ENCODE measurements at places on chromosomes 3 and 15. TPM values are rescaled to one million over a fixed set of nuclear protein-coding genes. Genes with fewer than 3 reads are reported as not detected.

Gene MAP3K13
- 11.0 TPM for polyA plus RNA-seq

Gene CACNA1D
- polyA plus RNA-seq: 1.5 TPM

Gene GALNT15
- 9.6 TPM for polyA plus RNA-seq

Gene SPTBN5
- 0.58 TPM for polyA plus RNA-seq

Gene SLTM
- 58.3 TPM for polyA plus RNA-seq

Gene CHRFAM7A
- polyA plus RNA-seq: 0.67 TPM

Gene EBLN2
- 1.1 TPM for polyA plus RNA-seq

Data from adipose tissue (tissue), 3 donors.